ENCODE measurements at places on chromosomes 3 and 15.

- no peak for DNase-seq
These were observed 43.3 kb upstream of the ZPLD1 start for GRCh38 chr3:102391491-102391890.

DNA sequence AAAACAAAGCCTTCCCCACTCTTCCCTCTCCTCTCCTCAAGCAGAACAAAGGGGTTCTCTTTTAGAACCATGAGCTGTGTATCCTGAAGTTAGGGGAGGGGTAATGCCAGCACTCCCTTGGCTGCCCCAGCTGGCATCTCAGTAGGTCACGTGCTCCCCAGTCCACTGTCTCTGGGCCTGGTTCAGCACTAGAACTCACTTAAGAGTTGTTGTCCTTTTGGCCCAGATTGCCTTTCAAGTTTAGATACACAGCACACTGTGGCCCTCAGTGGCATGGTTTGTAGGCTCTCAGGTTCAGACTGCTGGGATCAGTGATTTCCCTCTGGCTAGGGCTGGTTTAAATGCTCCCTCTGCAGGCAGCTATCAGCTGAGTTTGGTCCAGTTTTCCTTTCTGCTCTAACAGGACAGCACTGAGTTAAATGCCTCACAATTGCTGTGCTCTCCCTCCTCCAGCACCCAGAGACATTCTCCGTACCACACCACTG lies 188.4 kb upstream of the ST8SIA2 start:
- DNase-seq: peak; percentile 35

DNA sequence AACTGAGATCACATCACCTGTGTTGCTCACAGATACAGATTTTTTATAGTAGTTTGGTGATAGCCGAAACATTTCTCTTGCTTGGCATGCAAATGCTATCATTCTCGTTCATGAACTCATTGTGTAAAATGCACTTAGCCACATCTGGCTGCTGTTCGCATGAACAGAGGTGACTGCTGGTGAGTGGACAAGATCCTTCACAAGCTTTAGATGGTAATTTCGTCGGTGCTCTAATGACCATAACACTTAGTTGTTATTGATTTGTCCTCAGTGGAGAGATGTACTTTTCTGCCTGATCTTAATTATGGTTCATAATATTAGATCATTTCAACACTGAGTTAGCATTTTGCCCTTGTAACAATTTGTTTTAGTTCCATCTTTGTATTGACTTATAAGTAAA lies 13.8 kb downstream of the LRRN1 start:
- DNase-seq: no peak

DNA sequence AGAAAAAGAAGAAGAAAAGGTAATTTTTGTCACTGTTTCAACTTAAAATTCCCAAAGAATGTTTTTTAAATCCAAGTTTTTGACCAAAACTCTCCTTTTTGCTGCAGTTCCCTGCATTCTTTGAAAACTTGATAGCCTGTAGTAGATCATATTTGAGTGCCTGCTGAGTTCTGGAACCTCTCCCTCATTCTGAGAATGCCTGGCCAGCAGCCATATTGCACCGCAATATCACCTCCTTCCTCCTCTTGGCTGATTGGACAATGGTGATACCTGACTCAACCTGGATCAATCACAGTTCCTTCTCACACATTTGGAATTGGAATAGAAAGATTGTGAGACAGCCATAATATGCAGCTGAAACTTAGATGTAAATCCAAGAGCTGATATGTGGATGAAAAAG lies 97.6 kb upstream of the GAP43 start:
- no peak for DNase-seq

DNA sequence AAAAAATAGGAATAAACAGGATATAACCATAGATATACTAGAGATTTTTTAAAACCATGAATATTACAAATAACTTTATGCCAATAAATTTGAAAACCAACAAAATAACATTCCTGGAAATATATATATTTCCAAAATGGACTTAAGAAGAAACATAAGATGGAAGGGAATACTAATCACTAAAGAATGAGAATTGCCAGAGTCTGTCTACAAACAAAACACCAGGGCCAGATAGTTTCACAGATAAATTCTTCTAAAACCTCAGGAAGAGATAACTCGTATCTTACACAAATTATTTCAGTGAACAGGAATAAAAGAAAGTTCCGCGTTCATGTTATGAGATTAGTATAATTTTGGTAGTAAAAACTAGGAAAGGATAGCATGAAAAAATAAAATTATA lies 107.3 kb downstream of the HERC1 start:
- no peak for DNase-seq
